ENCODE measurements at places on chromosomes 13 and 19.

- no peak for DNase-seq
Measured at GRCh38 chr19:10424011-10424637, 3.8 kb downstream of the PDE4A start.

DNA sequence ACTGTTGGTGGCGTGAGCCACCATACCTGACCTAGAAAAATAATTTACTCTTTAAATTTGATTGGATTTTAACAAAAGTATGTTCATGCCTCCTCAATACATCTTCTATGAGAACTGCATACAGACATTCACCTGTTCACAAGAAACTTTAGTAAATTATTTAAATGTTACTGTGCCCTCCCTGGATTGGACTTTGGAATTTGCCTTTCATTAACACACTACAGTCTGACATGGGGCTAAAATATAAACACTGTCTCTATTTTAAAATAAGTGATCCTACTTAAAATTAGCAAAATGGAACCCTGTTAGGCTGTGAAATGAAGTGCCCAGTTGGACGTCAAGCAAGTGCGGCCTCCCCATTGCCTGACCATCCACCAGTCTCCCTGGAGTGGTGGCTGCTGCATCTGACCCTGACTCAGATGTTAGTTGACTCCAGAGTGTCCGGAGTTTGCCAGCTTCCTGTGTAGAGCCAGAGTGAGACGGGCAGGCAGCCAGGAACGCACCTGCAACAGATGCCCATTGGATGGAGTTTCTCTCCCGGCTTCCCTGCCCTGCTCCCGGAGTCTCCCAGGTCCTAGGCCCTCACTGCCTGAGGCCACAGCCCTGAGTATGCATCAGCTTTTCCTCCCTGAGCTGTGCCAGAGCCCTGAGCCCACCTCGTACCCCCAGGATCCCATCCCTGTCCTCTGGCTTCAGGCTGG is 45.9 kb upstream of the ATP11A start:
- DNase-seq = no peak

- DNase-seq = no peak
Measured at GRCh38 chr19:7975037-7975436, 30.4 kb downstream of the ELAVL1 start.

GRCh38 chr19:41702171-41702651 is 6.2 kb upstream of the CEACAM5 start:
- no peak for DNase-seq
